Right lobe of liver (tissue), 6 donors: ENCODE measurements at places on chromosomes 16 and 17. TPM values are rescaled to one million over a fixed set of nuclear protein-coding genes. Genes with fewer than 3 reads are reported as not detected.

Gene DNAI2
- total RNA-seq: not detected

Gene ZP2
- total RNA-seq: not detected

Gene MRPL58
- 23.7 TPM for total RNA-seq

Gene HSD17B1
- 0.91 TPM for total RNA-seq

Gene CLDN7
- 114 TPM for total RNA-seq

Gene HBQ1
- total RNA-seq: not detected

Gene GNGT2
- total RNA-seq: 1.6 TPM

DNA sequence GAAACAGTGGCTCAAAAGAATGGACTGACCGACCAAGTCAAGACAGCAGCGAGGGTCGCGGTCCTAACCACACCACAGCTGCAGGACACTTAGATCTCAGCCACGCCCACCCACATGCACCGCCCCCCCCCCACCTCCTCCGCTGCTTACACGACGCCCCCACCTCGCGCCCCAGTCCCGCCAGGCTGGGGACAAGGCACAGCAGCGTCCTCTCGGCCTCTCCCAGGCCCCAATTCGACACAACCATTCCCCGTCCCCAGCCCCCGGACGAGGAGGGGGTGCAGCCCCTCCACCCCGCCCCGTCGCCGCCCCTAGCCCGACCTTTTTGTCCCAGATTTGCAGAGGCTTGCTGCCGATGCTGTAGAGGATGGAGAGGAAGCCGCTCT is 477 bp downstream of the CFAP20 start:
- peak; percentile 51 for DNase-seq

DNA sequence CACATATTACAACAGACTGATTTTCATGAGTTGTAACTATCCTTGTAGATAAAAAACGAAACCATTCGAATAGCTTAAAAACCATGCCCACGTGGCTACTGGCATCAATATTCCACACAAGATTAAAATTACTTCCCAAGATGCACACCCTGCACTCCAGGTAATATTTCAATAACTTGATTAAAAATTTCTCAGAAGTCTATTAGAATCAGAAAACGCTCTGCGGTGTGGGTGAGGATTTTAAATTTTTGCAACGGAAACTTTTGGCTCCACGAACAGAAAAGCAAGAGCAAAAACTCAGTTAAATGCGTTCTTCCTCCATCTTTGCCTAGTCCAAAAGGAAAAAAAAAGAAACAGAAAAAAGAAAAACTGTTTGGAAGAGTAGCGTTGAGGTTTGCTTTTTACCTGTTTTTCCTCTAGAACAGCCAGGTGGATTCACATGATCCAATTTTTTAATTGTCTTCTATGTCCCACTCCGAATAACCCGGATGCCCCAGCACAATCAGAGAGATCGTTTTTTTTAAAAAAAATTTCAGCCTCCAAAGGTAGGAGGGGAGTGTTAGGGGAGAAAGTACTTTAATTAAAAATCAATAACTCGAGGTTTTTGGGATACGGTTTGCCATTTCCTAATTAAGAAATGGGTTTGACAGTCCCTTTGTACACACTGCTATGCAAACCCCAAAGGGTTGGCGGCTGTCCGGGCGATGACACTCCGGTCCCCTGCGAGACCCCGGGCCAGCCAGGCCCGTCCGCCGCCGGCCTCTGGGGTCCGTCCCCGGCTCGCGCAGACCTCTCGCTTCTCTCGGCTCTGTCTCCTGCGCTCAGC is 708 bp upstream of the NFAT5 start:
- no peak for DNase-seq

DNA sequence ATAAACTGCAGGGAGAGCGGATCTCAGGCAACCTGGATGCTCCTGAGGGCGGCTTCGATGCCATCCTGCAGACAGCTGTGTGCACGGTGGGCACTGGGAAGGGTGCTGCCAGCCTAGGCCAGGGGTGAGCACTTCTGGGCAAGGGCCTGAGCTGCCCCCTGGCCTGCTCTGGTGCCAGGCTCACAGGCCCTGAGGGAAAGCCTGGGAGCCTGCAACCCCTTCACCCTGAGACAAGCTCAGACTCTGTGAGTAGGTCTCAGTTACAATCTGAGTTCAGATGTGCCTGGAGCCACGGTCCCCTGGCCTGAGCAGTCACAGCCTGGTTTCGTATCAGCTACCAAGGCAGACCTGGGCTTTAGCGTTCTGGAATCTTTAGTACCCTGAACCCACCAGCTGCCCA is 8.1 kb downstream of the ITGB4 start:
- DNase-seq: no peak

DNA sequence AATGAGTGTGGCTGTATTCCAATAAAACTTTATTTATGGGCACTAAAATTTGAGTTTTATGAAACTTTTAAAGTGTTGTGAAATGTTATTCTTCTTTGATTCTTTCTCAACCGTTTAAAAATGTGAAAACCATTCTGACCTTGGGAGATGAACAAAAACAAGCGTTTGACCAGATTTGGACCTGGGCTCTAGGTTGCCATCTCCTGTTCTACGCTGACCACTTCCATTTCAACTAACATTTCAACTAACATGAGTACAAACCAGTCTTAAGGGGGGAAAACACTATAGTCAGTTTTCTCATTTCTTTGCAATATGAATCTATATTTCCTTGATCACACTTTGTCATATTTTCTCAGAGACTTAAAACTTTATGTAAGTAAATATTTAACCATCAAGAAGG is 118.4 kb upstream of the IRX5 start:
- DNase-seq: no peak

DNA sequence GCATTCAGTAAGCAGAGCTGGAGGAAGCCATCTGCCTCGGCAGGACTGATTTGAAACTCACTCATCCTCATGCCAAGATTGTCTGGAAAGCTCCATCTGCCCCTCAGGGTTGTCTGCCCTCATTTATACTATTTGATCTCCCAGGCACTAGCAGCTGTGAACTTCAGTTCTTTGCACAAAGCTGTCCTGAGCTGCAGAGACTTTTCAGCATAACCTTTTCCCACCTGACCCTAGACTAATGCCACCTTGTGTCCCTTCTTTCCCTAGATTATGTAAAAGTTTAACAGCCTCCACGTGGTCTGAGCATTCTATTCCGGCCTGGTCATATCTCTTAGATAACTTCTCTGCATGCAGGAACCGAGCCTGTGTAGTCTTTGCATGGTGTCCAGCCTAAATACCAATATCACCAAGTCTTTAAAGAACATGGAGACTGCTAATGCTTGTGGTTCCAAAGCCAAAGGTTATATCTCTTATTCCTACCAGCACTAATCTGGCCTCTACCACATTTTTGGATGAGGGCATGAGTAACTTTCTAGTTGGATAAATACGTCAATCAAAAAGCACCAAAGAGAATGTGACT is 29.1 kb downstream of the STAT5A start:
- no peak for DNase-seq

DNA sequence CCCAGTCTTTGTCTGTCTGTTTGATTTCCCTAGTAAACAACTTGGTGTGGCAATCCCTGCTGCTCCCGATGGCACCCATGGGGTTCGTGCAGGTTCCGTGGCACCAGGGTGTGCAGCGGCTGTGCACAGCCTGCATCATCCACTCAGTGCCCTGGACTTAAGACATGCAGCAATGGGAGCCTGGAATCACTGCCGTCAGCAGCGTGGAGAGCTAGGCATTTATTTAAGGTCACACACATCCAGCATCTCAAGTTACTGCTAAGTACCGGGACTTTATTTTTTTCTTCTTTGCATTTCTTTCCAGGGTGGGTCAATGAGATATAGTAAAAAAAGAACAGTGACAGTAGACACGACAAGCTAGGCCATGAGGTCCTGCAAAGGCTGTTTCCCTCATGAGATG is 2.8 kb downstream of the DHRS7C start:
- DNase-seq: no peak

- no peak for DNase-seq
Measured at GRCh38 chr17:36123431-36123830, 19.8 kb downstream of the CCL4 start.

DNA sequence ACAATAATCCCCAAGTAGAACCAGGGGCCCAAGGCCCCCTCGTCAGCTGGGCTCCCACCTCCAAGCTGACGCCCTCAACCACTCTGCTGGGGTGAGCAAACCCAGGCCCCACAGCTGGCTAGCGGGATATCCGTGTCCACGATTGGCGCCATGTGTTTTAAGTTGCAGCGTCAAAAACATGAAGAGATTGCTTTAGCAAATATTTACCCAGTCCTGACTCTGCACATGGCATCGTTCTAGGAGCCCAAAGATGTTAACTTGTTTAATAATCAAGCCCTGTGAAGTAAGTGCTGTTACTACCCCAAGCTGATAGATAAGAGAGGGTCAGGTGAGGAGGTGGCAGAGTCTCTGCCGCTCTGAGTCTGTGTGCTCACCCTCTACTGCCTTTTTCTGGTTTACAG is 344 bp upstream of the SEPTIN12 start:
- DNase-seq: no peak

DNA sequence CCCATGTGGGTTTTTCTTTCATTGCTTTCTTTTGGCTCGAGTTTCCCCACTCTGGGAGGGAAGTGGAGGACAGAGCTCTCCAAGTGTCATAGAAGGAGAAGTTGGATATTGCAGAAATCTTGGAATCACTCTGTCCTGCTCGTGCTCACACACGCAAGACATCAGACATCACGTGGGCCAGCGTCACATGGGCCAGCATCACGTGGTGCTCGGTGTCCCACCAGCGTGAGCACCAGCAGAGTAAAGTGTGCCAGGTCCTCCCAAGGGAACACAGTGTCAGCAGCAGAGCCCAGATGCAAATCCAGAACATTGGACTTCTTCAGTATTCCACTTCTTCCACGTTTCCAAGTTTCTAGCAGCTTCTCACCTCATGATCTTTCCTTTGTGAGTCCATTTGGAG is 327.0 kb downstream of the FOXL1 start:
- no peak for DNase-seq

DNA sequence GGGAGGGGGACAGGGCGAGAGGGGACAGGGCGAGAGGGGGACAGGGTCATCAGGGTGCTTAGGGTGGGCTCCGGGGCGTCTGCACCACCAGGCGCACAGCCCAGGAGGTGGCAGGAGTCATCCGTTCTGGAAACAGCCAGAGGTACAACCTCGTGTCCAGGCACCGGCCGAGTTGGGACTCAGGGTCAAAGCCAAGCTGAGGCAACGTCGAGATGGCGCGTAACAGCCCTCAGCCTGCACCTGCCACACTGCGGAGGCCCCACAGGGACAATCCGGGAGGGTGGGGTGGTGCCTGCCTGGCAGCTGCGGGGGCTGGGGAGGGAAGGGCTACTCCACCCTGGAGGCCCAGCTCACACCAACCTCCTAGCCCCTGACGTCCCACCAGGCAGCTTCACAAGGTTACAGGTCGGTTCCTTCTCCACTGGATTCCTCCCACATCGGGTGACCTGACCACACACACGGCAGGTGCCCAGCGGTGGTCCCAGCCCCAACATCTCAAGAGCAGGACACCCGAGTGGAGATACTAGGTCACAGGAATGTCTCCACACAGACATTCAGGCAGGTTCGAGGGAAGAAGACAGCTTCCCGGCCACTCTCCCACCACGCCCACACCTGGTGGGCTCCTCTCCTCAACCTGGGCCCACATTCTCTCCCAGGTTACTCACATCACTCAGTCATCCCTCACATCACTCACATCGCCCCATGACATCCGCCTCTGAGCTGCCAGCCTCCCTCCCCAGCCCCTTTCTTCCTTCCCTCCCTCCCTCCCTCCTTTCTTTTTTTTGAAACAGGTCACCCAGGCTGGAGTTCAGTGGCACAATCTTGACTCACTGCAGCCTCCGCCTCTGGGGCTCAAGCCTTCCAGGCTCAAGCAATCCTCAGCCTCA is 47.3 kb downstream of the RPH3AL start:
- peak; percentile 28 for DNase-seq

GRCh38 chr17:1060991-1061390 is 64.1 kb downstream of the TIMM22 start:
- no peak for DNase-seq
